Activated naive CD4-positive, alpha-beta T cell treated with anti-CD3 and anti-CD28 coated beads for 36 hours (primary cell): ENCODE measurements at places on chromosomes 4 and X. TPM values are rescaled to one million over a fixed set of nuclear protein-coding genes. Genes with fewer than 3 reads are reported as not detected.

Gene CSAG1
- not detected for total RNA-seq

Gene APOOL
- total RNA-seq: 24.1 TPM

Gene SYNPO2
- total RNA-seq: not detected

Gene NRK
- total RNA-seq: not detected

Gene CXCL1
- total RNA-seq: not detected

Gene PPBP
- total RNA-seq: not detected

Gene NHSL2
- 0.41 TPM for total RNA-seq

GRCh38 chr4:113973345-113973744, 6.1 kb downstream of the ARSJ start:
- no peaks in the 10 kb centered on the region for H3K4me1 ChIP-seq
- no peak overlapping the region for H3K27ac ChIP-seq
- no peak for DNase-seq
- H3K4me3 ChIP-seq: no peak overlapping the region
- H3K36me3 ChIP-seq: no peaks in the 10 kb centered on the region
- H3K27me3 ChIP-seq: peaks cover under 1% of the 10 kb centered on the region

- peaks cover 3% of the 10 kb centered on the region for H3K4me1 ChIP-seq
- no peaks in the 10 kb centered on the region for H3K27me3 ChIP-seq
- H3K27ac ChIP-seq: peak overlapping the region; percentile 17
- H3K36me3 ChIP-seq: peaks cover 11% of the 10 kb centered on the region
- no peak overlapping the region for H3K4me3 ChIP-seq
- no peak for DNase-seq
These were observed 14.6 kb downstream of the SMIM20 start for GRCh38 chr4:25928379-25929297.

DNA sequence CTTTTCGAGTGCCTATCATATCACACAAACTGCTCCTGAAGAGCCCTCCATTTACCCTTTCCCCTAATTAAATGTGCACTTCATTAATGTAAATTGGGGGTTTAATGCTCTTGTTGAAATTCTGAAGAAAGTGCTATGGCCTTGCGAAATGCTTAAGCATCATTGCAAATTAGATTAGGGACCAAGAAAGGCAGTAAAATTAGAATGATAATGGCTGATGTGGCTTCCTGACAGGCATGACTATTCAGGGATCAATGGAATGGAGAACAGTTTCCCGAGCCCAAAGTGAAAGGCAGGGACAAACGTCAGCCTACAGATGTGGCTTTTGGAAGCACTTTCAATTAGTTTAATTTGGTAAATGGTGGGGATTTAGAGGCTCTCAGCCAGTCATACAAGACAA, 120.1 kb downstream of the NKX6-1 start:
- no peak overlapping the region for H3K27ac ChIP-seq
- H3K4me1 ChIP-seq: no peaks in the 10 kb centered on the region
- H3K4me3 ChIP-seq: no peak overlapping the region
- no peaks in the 10 kb centered on the region for H3K36me3 ChIP-seq
- DNase-seq: no peak
- peaks cover 21% of the 10 kb centered on the region for H3K27me3 ChIP-seq

DNA sequence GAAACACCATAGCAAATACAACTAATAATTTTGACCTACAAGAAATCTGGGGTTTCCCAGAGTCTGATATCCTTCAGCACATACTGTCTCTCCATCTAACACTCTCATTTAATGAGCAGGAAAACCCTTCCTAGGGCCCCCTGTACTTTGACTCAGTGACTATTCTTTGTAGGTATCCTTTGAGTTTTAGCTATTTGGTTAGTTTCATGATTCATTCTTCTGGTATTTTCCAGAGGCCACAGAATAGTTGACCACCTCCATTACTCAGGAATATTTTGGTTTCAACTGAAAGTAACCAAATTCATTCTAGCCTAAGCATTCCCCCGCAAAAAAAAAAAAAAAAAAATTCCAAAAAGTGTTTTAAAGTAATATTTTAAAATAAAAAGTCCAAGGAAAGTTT, 140.0 kb downstream of the IDS start:
- H3K36me3 ChIP-seq: no peaks in the 10 kb centered on the region
- H3K4me1 ChIP-seq: no peaks in the 10 kb centered on the region
- no peak overlapping the region for H3K4me3 ChIP-seq
- H3K27me3 ChIP-seq: no peaks in the 10 kb centered on the region
- no peak overlapping the region for H3K27ac ChIP-seq

- H3K27ac ChIP-seq: no peak overlapping the region
- no peak overlapping the region for H3K4me3 ChIP-seq
- H3K36me3 ChIP-seq: peaks cover 8% of the 10 kb centered on the region
- DNase-seq: no peak
- H3K4me1 ChIP-seq: peaks cover 44% of the 10 kb centered on the region
- no peaks in the 10 kb centered on the region for H3K27me3 ChIP-seq
These were observed 59.0 kb downstream of the RBPJ start for GRCh38 chr4:26379837-26380236.

GRCh38 chrX:42778096-42778495, at the start of gene PPP1R2C:
PPP1R2C (minus strand) TSS chrX:42778163; CDS start chrX:42778079, 84 bp downstream.
- H3K36me3 ChIP-seq: no peaks in the 10 kb centered on the region
- no peak for DNase-seq
- no peaks in the 10 kb centered on the region for H3K27me3 ChIP-seq
- H3K4me3 ChIP-seq: no peak within 1 kb of the TSS
- H3K4me1 ChIP-seq: peaks cover 3% of the 10 kb centered on the region
- no peak within 1 kb of the TSS for H3K27ac ChIP-seq

DNA sequence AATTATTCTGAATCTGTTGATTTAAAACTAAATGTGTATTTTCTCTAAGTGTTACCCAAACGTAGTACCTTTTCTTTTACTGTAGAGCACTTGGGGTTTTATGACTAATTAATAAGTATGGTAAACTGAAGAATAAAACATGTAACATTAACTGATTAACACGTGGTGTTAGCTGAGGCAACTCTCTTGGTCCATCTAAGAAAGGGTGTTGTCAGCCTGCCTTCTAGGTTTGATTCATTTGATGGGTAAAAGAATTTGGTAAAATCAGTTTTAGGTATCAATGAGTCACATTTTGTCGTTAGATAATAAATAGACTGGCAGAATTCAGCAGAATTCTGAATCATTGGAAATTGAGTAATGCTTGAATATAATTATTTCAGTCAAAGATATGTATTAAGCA, 99.7 kb downstream of the AFF1 start:
- peaks cover 37% of the 10 kb centered on the region for H3K4me1 ChIP-seq
- H3K36me3 ChIP-seq: no peaks in the 10 kb centered on the region
- H3K4me3 ChIP-seq: no peak overlapping the region
- H3K27me3 ChIP-seq: no peaks in the 10 kb centered on the region
- no peak for DNase-seq

- no peaks in the 10 kb centered on the region for H3K36me3 ChIP-seq
- H3K4me3 ChIP-seq: no peak overlapping the region
- DNase-seq: no peak
- H3K4me1 ChIP-seq: no peaks in the 10 kb centered on the region
- H3K27me3 ChIP-seq: no peaks in the 10 kb centered on the region
These were observed 1085.3 kb upstream of the PCDH10 start for GRCh38 chr4:132063829-132064228.

DNA sequence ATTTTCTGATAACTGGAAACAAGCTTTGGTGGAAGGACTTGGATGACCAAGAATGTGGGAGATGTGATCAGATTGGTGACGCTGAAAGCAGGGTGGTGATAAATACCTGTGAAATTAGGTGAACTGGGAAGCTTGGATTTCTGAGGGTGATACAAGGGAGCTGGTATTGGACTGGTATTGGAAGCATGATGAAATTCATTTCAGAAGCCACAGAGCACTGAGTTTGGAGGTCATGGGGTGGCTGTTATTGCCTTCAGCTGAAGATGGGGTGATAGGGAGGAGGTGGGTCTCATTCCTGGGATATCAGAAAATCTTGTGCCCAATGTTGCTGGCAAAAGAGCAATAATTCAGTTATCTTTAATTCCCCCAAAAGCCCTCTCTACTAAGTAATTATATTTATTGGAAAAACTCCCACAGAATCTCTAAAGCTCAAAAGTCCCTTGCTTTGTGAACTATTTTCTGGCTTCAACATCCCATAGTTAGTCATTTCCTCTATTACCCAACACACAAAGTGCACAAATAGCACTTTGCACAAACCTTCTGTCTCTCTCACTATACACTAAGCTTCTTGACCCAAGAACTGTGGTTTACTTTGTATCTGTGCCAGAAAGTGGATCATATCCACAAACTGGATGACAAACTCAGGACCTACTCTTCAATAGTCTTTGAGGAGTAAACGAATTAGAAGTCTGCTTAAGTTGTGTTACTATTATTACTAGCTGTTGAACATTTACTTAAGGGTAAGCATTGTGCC, 23.1 kb upstream of the CAMK2D start:
- H3K27ac ChIP-seq: peak overlapping the region; percentile 28
- H3K4me1 ChIP-seq: peaks cover 28% of the 10 kb centered on the region
- H3K36me3 ChIP-seq: no peaks in the 10 kb centered on the region
- no peak overlapping the region for H3K4me3 ChIP-seq

- no peak overlapping the region for H3K27ac ChIP-seq
- H3K4me3 ChIP-seq: no peak overlapping the region
- H3K36me3 ChIP-seq: no peaks in the 10 kb centered on the region
- DNase-seq: no peak
- H3K27me3 ChIP-seq: peaks cover 7% of the 10 kb centered on the region
These were observed 193.0 kb upstream of the LCORL start for GRCh38 chr4:18214411-18215055.

GRCh38 chr4:138263247-138263816, 21.2 kb upstream of the SLC7A11 start:
- no peaks in the 10 kb centered on the region for H3K4me1 ChIP-seq
- H3K27ac ChIP-seq: no peak overlapping the region
- H3K4me3 ChIP-seq: no peak overlapping the region
- DNase-seq: no peak
- H3K36me3 ChIP-seq: no peaks in the 10 kb centered on the region

DNA sequence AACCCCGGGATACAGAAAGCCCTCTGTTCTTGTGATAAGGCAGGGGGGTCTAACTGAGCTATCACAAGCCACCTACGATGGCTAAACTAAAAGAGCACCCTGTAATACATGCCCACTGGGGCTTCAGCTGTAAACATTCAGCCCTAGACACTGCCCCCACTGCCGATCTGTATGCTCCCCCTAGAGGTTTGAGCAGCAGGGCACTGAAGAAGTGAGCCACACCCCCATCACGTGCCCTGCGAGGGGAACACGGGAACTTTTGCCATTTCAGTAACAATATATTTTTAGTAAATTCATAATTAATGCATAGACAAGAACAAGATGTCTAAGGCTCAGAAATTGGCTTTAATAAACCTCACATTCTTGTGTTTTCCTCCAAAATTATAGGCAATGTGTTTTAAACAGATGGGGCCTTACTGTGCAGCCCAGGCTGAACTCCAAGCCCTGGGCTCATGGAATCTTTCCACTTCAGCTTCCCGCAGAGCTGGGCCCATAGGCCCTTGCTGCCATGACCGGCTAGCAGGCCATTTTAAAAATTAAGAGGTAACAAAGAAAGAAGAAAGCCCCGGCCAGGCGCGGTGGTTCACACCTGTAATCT, 235.3 kb upstream of the SFRP2 start:
- H3K4me3 ChIP-seq: no peak overlapping the region
- peak; percentile 34 for DNase-seq
- H3K27me3 ChIP-seq: peaks cover 19% of the 10 kb centered on the region
- no peaks in the 10 kb centered on the region for H3K4me1 ChIP-seq
- H3K27ac ChIP-seq: no peak overlapping the region
- no peaks in the 10 kb centered on the region for H3K36me3 ChIP-seq

GRCh38 chr4:144801731-144802130, 155.8 kb downstream of the HHIP start:
- no peaks in the 10 kb centered on the region for H3K4me1 ChIP-seq
- H3K27ac ChIP-seq: no peak overlapping the region
- H3K4me3 ChIP-seq: no peak overlapping the region

DNA sequence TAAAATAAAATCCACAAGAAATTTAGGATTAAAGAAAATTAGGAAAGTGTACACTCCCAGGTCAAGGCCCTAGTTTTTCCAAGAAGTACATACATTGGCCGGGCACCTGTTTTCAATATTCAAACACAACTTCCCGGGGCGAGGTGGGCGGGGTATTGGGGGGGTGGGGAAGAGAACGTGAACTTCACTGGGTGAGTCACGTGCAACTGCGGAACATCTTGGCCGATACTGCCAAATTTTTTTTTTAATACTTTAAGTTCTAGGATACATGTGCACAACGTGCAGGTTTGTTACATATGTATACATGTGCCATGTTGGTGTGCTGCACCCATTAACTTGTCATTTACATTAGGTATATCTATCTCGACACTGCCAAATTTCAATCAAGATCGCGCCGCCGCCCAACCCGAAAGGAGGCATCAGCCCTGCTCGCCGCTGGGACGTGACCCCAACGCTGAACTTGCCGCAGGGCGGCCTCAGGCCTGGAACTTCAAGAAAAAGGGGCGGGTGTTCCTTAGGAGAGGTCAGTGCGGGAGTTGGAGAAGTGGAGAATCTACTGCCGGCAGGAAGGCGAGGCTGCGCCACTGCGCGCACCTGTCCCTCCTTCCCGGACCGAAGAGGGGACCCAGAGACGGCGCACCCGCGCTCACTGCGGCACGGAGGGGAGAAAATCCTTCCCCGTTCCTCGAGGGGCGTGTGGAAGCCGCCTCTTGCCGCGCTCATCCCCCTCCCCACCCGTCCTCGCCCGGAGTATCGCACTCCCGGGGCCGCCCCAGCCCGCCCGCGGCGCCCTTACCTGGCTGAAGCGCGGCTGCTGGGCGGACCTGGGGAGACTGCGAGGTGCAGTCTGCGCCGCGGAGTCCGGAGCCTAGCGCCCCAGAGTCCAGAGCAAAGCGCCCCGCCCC, at the start of gene TEC:
TEC (minus strand) TSS at position 883 of the 905 bp plus-strand sequence. CDS start 41,224 bp downstream, outside the sequence.
- no peaks in the 10 kb centered on the region for H3K36me3 ChIP-seq
- peak; percentile 41 for DNase-seq
- H3K4me1 ChIP-seq: peaks cover 9% of the 10 kb centered on the region
- no peaks in the 10 kb centered on the region for H3K27me3 ChIP-seq

- peaks cover 5% of the 10 kb centered on the region for H3K4me1 ChIP-seq
- no peak overlapping the region for H3K27ac ChIP-seq
- H3K4me3 ChIP-seq: peak overlapping the region; percentile 44
- peaks cover 20% of the 10 kb centered on the region for H3K27me3 ChIP-seq
- no peak for DNase-seq
These were observed 46.3 kb downstream of the TEX13B start for GRCh38 chrX:107935664-107936433.

DNA sequence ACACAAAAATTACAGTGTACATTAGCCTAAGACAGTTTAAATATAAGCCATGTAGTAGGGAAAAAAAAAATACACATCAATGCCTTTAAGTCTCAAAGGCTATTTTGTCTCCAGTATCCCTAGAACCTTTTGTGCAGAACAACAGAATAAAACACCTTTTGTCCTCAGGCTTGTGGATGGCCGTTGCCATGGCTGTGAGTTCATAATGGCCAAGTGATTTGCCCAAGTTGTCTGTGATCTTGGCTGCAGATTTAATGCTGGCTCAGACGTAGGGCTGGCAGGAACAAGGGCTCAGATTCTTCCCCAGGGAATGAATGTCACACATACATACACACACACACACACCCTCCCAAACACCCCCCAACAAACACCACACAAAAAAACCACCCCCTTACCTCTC, 25.3 kb downstream of the GPM6B start:
- no peaks in the 10 kb centered on the region for H3K27me3 ChIP-seq
- H3K4me1 ChIP-seq: no peaks in the 10 kb centered on the region
- H3K4me3 ChIP-seq: no peak overlapping the region
- no peak for DNase-seq
- H3K36me3 ChIP-seq: no peaks in the 10 kb centered on the region

- peaks cover 3% of the 10 kb centered on the region for H3K36me3 ChIP-seq
- H3K4me1 ChIP-seq: peaks cover 8% of the 10 kb centered on the region
- H3K27me3 ChIP-seq: peaks cover 3% of the 10 kb centered on the region
- no peak for DNase-seq
- H3K4me3 ChIP-seq: no peak overlapping the region
- no peak overlapping the region for H3K27ac ChIP-seq
These were observed 7.6 kb upstream of the FAM200B start for GRCh38 chr4:15674046-15674445.
